ENCODE measurements at places on chromosomes 13 and 19. TPM values are rescaled to one million over a fixed set of nuclear protein-coding genes. Genes with fewer than 3 reads are reported as not detected.

Gene HIPK4
- total RNA-seq = 0.10 TPM

GRCh38 chr13:34335014-34336007, 517.4 kb downstream of the RFC3 start:
- DNase-seq = no peak

Gene NOP53
- 271 TPM for total RNA-seq

- DNase-seq = no peak
Measured at GRCh38 chr19:12804051-12804450, 2.2 kb downstream of the THSD8 start.

- DNase-seq = peak; percentile 56
Measured at GRCh38 chr19:7506385-7507328, 9.2 kb upstream of the ZNF358 start.

- DNase-seq = no peak
Measured at GRCh38 chr19:37079238-37079637, 1.0 kb downstream of the ZNF420 start.

DNA sequence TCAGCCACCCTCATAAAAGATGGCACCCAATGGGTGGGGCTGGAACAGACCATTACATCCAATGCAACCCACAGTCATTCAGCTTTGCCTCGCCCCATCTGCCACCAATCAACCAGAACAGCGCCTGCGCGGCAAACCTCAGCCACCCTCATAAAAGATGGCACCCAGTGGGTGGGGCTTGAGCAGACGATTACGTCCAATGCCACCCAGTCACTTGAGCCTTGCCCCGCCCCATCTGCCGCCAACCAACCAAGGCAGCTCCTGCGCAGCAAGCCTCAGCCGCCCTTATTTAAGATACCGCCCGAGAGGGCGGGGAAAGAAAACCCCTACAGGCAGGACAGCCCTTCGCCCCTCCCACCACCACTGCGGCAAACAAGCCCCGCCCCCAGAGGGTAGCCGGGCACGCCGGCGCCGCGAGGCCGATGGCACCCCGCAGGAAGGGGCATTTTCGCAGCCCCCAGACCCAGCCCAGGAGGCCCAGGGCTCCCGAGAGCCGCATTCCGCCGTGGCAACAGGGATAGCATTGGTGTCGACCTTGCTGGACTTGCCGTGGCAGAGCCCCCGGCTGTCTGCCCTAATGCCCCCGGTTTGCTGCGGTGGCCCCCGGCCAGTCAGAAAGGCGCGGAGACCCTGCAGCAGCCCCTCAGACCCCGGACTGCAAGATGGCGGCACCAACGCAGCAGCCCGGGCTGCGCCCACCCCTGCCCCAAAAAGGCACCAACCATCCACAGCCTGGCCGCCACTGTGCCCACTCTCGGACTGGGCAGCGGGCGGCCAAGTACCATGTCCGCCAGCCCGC, 675 bp downstream of the PEG3 start:
- DNase-seq = no peak

Gene C19orf85
- not detected for total RNA-seq

Data from activated CD4-positive, alpha-beta memory T cell treated with anti-CD3 and anti-CD28 coated beads, Interleukin-2, amount 10 ng/mL, durations not matched to agents 7 days and 5 days (primary cell).